Left renal cortex interstitium (tissue), 4 donors: ENCODE measurements at places on chromosomes 2 and 18.

GRCh38 chr2:66532972-66533868 is 98.3 kb downstream of the MEIS1 start:
- DNase-seq = no peak

- DNase-seq = peak; percentile 55
These were observed 24.2 kb upstream of the CASP8 start for GRCh38 chr2:201235860-201236811.

DNA sequence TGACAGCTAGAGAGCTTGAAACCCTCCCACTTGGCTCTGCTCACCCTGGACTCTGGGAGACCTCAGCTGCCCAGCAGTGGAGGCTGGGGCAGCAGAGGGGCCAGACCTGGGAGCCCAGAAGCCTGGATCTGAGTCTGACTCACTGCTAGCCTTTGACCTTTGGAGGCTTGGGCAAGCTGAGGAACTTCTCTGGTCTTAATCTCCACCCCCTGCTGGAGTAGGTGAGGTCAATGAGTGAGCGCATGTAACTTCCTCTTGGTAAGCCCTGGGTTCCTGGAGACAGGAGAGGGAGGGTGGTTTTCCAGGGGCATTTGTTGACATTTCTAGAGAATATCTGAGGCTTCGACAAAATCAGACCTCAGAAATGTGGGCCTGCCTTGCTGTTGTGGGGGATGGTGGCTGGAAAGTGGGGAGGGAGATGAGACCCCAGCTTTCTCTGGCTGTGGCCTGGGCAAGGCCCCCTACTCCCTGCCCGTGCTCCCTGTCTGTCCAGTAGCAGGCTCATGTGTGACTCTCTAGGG is 73.0 kb upstream of the YWHAQ start:
- no peak for DNase-seq

- no peak for DNase-seq
These were observed 9.4 kb downstream of the FAM124B start for GRCh38 chr2:224392545-224392944.

DNA sequence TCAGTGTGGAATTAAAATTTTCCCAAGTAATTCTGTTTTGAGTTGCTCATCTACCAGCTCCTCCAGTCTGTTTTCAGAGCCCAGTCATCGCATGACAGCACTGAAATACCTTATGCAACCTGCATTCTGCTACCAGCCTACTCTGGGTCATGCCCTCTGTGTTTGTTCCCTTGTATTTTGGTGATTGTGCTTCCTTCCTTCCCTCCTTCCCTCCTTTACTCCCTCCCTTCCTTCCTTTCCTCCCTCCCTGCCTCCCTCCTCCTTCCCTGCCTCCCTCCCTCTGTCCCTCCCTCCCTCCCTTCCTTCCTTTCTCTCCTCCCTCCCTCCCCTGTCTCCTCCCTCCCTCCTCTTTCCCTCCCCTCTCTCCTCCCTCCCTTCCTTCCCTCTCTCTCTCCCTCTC is 289.6 kb downstream of the CDH2 start:
- DNase-seq = no peak

DNA sequence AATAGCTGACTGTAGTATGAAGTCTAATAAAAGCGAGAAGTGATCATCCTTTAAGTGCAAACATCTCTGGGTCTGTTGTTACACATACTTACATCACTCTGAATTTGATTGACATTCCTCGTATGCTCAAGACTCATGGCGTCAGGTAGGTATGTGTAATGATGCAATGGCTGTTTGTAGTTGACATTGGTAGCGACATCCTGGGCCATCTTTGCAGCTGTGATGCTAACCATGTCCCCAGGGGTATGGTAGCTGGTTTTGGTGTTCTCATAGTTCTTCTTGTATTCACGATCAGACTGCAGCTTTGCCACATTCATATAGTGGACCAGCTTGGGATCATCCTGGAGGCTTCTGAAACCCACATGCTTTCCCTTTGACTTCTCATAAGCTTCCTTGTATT is 62.0 kb downstream of the NEB start:
- DNase-seq = no peak

DNA sequence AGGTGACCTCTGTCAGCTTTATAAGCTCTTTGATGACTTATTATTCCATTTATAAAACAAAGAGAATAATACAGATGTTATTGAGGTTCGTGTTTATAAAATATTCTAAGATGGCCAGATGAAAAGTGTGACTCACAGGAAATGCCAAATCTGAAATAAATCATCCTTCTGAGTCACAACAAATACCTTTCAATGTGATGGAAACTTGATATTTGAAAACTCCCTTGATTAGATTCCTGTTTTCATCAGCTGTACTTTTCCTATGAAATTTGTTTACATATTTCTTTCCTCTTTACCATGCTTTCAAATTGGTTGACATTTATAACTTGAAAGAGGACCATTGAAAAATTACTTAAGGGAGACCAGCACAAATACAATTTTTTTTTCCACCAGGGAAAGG is 30.6 kb upstream of the PPP1R1C start:
- DNase-seq = no peak

- no peak for DNase-seq
These were observed 11.3 kb downstream of the PIGN start for GRCh38 chr18:62175521-62175920.

- DNase-seq = no peak
These were observed 5.3 kb upstream of the FLACC1 start for GRCh38 chr2:201362396-201362795.

- DNase-seq = no peak
These were observed 45.5 kb downstream of the CDC42EP3 start for GRCh38 chr2:37625796-37626571.

DNA sequence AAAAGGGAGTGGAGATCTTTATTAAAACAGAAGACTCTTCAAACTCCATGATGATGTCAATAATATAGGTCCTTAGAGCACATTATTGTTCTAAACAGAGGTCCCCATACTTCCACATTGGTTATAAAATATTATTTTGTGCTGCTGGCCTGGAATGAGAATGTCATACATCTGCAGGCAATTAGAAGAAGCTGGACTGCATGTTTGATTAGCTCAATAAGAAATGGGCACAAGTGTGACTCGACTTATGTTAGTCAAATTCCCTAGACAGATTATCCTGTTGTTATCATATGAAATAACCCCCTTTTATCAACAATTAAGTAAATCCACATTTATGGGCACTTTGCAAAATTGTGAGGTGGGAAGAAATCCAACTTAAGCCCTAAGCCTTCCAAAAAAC is 8.8 kb downstream of the EFEMP1 start:
- DNase-seq = no peak

DNA sequence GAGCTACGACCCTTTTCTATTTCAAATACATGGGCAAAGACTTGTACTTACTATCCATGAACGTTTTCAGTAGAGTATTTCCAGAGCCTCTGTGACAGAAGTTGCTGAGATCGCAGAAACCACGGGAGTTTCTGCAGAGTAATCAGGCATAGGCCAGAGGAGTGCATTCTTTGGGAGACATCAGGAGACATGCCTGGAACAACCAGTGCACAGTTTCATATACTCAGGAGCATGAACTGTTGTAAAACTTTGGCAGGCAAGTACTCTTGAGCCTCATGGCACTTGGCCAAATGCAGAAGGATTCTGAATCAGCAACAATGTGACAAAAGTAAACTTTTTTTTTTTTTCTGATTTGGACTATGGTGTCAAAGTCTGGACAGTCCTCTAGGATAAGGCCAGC is 307.1 kb downstream of the GRB14 start:
- no peak for DNase-seq

DNA sequence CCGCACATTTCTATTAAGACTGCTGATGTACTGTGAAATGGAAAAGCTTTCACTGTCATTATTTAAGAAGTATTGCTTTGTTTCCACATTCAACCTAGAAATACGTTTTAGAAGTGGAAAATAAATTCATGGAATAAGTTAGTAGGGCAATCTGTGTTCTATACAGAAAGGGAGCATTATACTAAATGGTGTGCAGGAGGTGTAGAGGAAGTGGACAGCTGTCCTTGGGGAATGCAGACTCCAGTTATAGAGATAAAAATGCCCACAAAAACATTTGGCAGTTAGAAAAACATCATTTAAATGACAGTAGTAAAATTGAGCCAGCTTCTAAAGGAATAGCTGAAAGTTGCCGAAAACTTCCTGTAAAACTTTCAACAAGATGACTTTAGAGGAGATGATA is 46.8 kb downstream of the PIK3C3 start:
- no peak for DNase-seq

GRCh38 chr2:230614913-230615332 is 97.7 kb upstream of the CAB39 start:
- no peak for DNase-seq

DNA sequence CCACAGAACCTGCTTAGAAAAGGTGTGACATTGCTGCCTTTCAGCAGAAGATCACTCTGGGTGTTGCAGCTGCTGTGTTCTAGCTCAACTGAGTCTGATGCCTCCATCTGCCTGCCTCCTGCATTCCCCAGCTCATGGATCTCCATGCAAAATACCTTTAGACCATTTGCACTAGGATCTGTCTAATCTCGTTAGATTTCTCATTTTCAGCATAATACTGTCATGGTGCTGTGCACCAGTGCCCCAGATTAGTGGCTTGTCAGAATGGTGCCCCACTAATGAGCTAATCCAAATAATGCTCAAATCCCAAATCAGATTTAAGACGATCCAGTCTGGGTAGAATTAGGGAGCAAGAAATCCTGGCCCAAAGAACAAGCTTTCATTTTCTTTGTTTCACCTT is 284.4 kb upstream of the PARD3B start:
- DNase-seq = no peak

DNA sequence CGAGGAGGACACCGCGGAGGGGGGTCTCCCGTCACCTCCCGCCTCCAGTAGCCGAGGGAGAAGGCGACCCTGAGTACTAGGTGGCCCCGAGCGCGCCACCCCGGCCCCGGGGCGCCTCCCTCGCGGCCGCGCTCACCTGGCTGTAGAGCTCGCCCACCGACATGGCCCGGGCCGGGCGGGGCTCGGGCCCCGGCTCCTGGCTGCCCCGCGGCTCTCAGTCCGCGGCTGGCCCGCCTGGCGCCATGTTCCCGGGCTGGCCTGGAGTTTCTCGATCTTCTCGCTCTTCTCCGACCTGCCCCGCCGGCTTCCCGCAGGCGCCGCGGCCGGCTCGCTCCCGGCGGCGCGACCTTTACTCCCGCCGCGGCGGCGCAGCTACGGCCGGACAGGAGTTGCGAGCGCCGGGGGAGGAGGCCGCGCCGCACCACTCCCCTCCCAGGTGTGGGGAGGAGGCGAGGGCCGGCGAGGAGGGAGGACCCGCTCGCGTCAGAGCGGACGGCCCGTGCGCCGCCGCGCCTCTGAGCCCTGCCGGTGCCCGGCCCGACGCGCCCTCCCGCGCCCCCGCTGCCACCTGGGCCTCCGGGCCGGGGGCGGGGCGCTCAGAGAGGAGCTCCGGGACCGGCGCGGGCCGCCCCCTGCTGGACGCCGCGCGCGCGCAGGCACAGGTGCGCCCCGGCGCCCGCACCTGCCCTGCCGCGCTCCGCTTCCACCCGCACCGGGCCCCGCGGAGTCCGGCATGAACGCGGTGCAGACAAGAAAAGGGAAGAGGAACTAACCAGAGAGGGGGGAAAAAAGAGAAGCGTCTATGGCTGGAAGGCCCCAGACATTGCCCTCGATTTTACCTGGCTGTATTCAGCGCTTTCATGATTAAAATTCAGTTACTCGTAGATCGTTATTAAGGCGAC is at the start of gene MYO5B:
MYO5B (minus strand) TSS at position 517 of the 902 bp plus-strand sequence; CDS start at position 163, 354 bp downstream.
- DNase-seq = no peak

GRCh38 chr2:108106731-108107130 is 120.4 kb downstream of the SLC5A7 start:
- DNase-seq = no peak

GRCh38 chr18:10064267-10064666 is 150.5 kb downstream of the VAPA start:
- no peak for DNase-seq

- DNase-seq = no peak
These were observed 1.6 kb downstream of the TBR1 start for GRCh38 chr2:161417438-161418274.

GRCh38 chr18:10006311-10006893 is 92.6 kb downstream of the VAPA start:
- DNase-seq = no peak

GRCh38 chr2:18650221-18650620 is 60.9 kb upstream of the NT5C1B start:
- DNase-seq = no peak

DNA sequence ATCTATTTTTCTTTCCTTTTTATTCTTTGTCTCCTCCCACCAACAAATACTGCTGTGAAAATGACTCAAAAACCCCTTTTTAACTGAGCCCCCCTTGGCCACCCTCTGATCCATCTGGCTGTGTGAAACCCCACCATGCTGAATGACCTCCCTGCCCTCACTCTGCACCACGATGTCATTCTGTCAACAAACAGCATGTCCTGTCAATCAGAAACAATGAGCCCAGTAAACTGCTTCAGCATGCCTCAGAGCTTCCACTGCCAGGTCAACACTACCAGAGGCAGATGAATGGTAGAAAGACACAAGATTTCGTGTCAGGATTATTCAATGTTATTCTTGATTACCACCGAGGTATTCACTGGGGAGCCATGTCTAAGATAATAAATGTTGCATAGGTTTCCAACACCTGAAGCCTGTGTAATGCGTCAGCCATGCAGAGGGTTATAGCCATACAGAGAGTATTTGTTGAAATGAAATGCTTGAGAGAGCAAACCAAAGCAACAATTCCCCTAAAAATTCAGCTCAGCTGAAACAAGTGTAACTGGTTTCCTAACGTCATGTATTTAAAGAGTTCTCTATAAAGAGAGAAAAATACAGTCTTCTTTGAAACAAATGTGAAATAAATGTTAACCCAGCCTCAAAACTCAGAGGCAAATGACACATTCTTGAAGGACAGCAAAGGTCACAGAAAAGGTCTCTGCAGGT is 76.7 kb downstream of the LRP2 start:
- no peak for DNase-seq

- DNase-seq = no peak
These were observed 51.5 kb upstream of the MGAT5 start for GRCh38 chr2:134202371-134202770.

DNA sequence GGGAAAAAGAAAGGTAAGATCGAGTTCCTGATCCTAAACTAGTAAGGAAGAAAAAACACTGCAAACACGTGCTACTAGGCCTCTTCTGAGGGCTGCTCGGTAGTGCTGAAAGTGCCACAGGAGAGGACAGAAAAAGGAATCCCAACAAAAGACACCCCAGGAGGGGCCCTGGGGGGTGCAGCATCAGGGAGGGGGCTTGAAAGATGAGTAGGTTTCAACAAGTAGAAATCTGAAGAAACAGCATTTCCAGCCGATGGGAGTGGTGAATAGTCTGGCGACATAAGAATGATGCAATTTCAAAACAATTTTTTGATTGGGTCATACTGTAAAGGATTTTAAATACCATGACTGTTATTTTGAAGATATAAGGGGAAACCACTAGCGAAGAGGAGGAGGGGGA is 98.6 kb downstream of the NOL10 start:
- no peak for DNase-seq

- no peak for DNase-seq
These were observed 284.6 kb downstream of the DPP10 start for GRCh38 chr2:114727012-114727411.
